ENCODE measurements at places on chromosomes 4 and X.

DNA sequence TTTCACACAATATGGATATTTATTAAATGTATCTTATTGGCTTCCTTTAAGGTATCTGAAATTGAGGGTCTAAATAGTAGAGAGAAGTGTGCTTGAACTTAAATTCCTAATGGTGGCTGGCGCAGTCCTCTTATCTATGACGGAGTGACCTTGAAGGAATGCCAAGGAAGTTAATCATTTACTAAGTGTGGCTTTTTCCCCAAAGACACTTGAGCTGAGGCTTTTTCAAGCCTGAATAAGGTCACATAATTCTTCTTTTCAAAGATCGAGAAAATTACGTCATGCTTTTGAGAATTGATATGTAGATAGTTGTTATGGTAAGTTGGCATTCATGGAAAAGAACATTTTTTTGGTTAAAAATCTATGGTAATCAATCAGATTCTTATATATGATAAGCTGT lies 11.7 kb upstream of the PRPS2 start:
- no peak for DNase-seq

DNA sequence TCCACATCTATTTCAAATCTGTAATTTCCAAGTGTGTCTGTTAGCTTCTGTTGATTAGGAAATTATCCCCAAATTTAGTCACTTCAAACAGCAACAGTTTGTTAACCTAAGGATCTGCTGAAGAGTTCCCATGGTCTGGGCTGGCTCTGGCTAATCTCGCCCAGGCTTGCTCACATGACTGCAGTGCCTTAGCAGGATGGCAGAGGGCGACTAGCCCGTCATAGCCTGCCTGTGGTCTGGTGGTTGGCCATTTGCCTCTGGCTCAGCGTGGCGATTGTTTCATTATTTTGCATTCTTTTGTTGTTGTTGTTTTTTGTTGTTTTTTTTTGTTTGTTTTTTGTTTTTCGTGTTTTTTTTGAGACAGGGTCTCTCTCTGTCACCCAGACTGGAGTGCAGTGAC lies 264.0 kb downstream of the TRIML1 start:
- no peak for DNase-seq

- no peak for DNase-seq
These were observed 66.1 kb downstream of the PTTG2 start for GRCh38 chr4:38026158-38026740.

GRCh38 chrX:124238268-124238667 lies 94.2 kb upstream of the TEX13D start:
- no peak for DNase-seq

DNA sequence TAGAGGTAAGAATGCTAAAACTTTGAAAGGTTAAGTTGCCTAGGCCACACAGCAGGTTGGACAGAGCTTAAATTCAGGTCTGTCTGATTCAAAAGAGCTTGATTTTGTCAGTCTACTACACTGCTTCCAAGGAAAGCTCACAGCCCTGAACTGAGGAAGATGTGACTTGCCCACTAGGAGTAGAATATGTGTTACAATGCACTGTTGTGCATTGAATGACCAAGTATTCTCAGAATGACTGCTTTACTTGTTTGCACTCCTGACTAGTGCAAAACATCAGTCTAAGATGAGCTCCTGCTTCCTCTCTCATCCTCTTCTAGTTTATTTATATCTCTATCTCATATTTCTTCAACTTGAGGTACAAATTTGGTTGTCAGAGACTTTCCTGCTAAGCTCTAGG lies 56.2 kb downstream of the AWAT2 start:
- DNase-seq: no peak

- DNase-seq: no peak
These were observed 170.1 kb downstream of the ATG4A start for GRCh38 chrX:108261549-108262203.

DNA sequence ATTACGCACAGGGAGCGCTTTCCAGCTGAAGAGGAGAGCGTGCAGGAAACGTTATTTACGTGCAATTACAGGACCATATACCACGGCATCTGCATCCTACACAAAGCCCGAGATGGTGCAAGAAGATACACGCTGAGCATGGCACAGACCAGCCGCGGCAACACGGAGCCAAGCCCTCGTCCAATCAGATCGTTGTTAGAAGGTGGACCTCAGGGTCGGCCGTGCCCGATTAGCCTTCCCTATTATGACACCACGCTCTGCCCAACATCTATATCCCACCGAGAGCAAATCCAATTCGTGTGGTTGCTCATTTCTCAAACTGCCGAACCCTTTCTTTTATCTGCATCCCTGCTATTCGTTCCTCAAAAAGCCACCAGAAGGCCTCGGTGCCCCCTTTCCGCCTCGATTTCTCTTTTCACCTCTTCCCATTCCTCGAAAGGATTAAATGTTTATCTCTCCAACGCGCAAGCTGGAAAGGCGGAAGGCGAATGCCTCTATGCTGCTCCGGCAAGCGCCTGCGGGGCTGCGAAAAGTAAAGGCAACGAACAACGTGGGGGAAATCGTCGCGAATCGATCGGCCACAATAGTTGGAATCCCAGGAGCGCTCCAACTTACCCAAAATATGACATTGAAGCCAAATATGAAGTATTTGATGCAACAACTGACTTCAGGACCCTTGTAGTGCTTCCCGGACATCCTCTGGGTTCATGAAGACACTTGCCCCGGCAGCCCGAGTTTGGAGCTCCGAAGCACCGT lies 702 bp downstream of the TSPAN5 start:
- no peak for DNase-seq

Measured in LNCaP clone FGC (cell line).